ENCODE measurements at places on chromosomes 3 and 15.

GRCh38 chr3:143586576-143586975 is 261.7 kb downstream of the SLC9A9 start:
- peak; percentile 28 for DNase-seq

GRCh38 chr15:61640756-61641155 is 411.7 kb upstream of the RORA start:
- no peak for DNase-seq

- DNase-seq, result no peak
Measured at GRCh38 chr3:150117076-150117475, 146.4 kb upstream of the PFN2 start.

GRCh38 chr3:188842639-188843038 is 329.1 kb upstream of the TPRG1 start:
- DNase-seq, result peak; percentile 39

DNA sequence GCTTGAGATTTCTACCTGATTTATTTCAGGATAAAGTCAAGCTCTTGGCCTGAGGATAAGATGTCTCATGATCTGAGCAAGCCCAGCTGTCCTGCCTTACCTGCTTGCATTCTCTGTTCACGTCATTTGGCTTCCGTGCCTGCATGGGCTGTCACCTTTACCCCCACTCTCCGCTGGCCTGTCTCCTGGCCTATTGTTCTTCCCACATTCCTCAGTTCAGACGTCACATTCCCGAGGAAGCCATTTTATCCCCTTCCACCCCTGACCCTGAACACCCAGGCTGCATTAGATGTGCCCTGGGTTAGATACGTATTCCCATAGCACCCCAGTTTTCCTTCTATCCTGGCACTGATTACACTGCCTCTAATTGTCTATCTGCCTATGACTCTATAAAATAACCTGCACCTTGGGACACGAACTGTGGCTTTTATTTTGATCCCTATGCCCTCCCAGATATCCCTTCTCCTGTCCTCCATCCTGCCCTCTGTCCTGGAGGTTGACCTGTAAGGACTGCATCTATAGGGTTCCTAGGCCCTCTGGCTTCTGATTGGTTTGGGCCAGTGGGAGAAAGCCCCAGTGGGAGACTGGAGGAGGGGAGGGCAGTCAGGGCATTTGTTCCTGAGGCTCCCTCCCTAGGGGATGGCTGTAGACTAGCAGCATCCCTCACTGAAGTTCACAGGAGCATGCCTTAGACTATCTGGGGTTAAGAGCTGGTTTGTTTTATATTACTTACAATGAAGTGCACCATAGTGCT is 19.2 kb upstream of the UBE2Q2 start:
- no peak for DNase-seq

DNA sequence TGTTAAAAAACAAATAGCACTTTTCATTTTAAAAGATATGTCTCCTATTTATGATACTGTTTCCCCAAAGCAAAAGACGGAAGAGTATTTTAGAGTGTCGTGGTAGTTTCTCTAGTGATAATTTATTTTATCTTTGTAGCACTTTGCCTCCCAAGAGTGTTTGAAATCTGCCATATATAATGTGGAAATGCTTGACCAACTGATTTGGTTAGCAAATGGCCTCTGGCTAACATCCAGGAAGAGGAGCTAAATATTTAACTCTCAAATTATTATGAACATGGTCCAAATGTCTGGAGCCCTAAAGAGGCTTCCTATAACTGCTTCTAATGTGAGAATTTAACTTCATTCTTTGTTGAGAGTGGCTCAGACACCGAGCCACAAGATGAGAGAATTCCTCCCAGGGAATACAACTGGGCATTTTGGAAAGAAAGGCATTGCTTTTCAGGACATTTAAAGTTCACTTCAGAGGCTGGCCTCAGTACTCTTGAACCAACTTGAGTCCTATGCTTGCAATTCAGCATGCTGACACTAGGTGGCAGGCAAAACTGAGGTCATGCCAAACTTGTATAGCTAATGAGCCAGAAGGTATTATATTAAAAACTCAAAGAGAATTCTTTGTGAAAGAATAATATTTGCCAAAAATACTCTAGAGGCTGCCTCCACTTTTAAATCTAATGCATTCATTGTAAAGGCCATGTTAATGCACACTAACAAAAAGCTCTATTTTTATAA is 104.5 kb downstream of the RARB start:
- DNase-seq, result peak; percentile 52

DNA sequence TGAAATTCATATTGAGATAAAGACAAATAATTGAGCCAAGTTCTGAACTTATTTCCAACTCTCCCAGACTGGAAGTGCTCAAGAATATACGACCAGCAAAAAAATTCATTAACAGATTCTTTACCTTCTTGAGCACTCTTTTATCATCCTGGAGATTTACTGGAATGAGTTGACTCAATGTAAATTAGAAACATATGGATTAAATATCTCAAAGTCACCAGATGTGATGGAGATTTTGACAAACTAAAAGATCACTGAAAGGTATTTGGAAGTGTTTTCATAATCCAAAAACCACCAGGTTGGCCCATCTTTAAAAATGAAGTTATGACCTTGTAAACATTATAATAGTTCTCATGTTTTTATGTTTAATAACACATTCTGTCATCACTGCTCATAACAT is 433.2 kb upstream of the RASGRP1 start:
- DNase-seq, result no peak

DNA sequence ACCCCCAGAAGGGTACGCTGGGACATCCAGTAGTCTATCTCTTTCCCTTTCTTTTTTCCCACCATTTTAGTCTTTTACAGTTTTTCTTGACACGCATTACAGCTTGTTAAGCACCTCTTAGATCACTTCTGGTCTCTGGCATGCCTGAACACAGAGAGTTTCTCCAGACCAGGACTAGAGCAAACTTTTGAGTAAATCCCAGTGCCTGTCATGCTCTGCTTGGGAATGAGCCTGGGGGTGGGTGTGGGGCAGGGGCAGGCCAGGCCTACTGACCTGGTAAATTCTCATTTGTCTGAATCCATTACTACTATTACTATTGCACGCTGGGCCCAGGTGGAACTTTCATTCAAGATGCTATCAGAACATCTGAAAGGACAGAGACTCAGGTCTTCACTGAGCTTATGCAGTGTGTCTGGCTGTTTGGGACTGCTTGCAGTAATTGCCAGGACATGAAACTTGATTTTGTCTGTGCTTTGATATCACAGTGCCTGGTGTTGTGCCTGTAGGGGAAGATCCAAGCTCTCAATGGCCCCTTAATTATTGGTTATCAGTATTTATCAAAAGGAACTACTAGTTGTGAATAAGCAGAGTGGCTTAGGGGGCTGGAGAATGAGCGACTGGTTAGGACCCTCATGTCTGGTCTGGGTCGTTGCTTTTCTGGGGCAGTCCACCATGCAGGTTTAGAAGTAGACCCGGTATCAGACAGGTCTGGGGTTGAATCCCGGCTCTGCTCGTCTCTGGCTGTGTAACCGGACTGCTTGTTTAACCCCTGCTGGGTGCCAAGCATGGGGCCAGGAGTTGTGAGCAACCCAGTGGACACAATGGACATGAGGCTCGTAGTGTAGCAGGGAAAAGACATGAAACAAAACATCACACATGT is 196.1 kb upstream of the TLE3 start:
- no peak for DNase-seq

GRCh38 chr15:92882697-92883162 is 17.4 kb upstream of the CHD2 start:
- no peak for DNase-seq

DNA sequence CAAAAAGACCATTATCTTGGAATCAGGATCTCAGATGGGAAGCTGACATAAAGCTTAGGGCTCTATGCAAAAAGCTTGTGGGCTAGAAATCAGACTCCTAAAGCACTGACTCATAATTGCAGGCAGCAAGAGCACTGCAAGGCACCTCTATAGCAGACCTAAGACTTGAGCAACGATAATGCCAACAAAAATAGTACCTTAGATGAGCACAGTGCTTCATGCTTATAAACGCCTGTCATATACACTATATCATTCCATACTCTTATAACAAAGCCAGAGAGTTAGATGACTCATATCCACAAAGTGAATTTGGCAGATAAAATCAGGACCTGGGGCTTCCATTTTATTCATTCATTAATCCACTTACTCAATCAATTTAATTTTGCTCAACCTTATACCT is 560.8 kb downstream of the MCTP2 start:
- DNase-seq, result peak; percentile 46

DNA sequence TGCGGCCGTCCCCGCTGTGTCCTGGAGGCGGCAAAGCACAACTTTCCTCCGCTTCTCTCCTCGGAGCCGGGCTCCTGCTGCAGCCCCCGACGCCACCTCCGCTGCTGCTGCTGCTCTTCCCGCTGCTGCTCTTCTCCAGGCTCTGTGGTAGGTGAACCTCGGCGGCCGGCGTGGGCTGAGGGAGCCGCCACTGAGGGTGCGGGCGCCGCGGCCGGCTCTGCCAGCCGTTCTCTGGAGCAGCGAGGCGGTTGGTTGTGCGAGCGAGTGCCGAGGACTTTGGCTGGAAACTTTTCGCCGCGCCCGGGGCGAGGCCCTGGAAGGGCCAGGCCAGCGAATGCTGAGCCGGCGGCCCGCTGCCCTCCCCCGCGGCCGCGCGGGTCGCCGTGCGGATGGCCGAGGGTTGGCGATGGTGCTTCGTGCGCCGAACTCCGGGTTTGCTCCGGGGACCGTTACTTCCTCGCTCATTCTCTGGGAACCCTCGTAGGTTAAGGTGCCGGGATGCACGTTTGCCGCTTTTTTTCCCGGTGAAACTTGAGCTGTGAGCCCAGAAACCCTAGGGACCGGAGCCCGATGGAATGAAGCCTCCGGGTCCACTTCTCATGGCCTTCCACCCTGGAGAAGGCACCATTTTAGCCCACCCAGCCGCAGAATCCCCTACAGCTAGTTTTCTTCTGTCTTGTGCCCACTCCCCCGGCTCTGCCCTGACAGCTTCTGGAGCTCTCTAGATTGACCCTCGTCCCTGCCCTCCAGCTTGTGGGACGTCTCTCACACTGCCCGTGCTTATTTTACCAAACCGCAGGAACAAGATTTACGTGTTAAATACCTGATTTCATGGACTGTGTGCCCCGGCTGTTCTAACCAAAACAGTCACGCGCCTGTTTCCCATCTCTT is 660 bp downstream of the NECTIN3 start:
- DNase-seq, result peak; percentile 56

- DNase-seq, result no peak
Measured at GRCh38 chr3:77726517-77726916, 686.6 kb downstream of the ROBO2 start.

DNA sequence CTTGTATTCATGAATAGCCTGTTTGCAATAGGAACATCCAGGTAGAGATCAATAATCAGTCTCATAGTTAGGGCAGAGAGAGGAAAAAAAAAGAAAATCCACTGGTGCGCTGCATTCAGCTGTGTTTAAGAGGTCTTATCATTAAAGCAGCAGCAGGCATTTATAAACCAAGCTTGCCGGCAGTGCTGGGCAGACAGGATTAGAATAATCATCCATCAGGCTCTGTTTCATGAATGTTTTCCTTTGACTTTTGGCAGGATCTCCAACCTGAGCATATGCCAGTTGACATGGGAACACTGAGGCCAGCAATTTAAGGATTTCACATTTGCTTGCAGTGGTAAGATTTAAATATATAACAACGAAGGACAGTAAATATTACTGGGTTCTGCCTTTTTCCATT is 305.2 kb upstream of the SEMA6D start:
- no peak for DNase-seq

GRCh38 chr3:63467392-63467791 is 185.1 kb upstream of the SNTN start:
- DNase-seq, result no peak

DNA sequence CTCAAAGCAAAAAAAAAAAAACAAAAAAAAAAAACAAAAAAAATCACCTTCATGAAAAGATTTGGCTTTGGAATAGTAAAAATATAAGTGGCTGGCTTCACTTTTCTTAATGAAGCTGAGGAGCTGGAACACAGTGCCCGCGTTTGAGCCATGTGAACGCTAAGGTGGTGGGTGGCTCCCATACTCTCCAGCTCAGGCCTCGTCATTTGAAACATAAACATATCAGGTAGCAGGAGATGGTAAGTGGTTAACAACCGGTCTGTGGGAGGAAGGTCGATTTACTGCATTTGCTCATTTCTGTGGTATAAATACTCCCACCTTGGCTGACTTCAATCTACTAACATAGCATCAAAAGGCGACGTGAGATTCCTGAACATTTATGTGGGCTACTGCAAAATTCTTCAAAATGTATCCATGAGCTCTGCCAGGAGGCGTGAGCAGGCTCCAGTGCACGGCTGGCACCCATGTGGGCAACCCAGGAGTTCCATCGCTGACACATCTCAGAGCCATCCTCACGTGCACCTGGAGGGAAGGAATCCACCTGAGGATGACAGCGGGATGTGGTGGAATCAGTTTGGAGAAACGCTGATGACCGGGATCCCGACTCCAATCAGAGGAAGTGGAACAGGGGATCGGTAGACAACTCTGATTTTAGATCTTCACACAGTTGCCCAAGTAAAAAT is 157.6 kb downstream of the ATP10A start:
- no peak for DNase-seq

- no peak for DNase-seq
Measured at GRCh38 chr3:42589382-42590109, 1.1 kb upstream of the SS18L2 start.

GRCh38 chr3:107969994-107970819 is 120.6 kb downstream of the CD47 start:
- DNase-seq, result peak; percentile 47

- peak; percentile 22 for DNase-seq
Measured at GRCh38 chr3:90091549-90091948, 984.1 kb downstream of the EPHA3 start.

DNA sequence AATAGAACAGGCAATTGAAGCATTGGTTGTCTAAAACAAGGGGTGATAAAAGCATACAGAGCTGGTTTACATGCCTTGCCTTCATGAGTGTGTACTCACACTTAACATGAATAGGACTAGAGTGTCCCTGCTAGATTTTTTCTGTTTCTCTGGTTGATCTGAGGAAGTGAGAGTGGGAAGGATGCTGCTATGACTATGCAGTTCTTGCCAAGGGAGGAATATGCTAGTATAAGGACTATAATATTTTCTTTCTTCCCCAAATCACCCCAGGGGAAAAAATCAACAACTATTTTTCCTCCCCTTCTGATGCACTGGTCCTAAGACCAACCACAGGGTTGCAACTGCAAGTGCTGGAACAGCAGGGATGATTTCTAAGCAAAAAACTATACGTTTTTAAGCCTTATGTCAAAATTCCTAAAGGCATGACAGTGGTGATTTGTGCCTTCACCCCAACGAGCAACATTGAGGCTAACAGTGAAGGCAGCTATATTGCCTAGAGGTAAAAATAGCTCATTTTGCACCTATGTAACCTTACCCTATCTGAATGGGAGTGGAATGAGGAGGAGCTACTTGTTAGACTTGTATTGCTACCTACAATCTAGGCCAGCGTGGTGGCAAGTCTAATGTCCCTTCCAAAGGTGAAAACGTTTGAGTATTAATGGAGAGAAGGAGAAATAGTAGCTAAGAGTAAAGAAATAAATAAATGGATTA is 33.5 kb upstream of the USP8 start:
- no peak for DNase-seq
